Activated effector memory CD4-positive, alpha-beta T cell treated with anti-CD3 and anti-CD28 coated beads, Interleukin-2, amount 50 U/mL, for 16 hours (primary cell): ENCODE measurements at places on chromosomes 12 and 14.

GRCh38 chr12:56212361-56212760, 9.4 kb downstream of the RNF41 start:
- no peak for DNase-seq

DNA sequence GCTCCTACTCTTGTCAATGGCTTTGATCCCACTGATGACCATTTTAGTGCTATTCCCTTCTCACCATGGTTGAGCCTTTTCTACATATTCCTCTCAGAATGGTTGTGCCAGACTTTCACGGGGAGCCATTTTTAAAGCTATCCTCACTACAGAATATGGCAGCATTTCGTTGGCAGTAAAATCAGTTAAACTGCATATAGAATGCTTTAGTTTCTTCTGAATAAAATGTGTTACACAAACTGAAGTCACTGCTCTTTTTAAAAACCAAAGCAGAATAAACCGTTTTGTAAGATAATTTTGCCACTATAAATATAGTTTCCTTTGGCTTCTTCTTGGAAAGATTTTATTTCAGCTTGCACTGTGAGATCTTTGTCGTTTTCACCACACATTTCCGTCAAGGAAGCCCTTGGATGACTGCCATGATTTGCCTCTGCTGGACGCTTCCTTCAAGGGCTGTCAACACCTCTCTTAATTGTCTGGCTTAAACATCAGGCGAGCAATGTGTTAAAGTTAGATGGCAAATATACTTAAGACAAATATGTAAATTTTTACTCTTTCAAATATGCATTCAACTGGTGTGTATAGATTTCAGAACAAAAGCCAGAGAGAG, 624.2 kb downstream of the DIO2 start:
- no peak for DNase-seq

DNA sequence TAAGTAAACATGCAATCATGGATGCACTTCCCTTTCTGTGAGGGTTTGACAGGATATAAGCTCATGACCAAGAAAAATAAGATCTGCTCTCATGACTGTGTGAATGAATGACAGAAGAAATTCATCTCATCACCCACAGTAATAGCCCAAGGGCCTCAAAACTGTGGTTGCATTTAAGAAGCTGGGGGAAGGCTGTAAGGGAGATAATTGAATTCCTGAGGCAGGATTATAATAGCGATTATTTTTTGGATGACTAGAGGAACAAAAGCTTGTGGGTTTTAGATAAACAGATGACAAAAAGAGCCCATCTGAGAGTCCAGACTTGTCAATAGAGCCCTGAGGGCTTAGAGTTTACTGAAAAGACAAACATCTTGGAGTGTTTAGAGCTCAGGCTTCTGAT, 161.2 kb downstream of the NTF3 start:
- no peak for DNase-seq

DNA sequence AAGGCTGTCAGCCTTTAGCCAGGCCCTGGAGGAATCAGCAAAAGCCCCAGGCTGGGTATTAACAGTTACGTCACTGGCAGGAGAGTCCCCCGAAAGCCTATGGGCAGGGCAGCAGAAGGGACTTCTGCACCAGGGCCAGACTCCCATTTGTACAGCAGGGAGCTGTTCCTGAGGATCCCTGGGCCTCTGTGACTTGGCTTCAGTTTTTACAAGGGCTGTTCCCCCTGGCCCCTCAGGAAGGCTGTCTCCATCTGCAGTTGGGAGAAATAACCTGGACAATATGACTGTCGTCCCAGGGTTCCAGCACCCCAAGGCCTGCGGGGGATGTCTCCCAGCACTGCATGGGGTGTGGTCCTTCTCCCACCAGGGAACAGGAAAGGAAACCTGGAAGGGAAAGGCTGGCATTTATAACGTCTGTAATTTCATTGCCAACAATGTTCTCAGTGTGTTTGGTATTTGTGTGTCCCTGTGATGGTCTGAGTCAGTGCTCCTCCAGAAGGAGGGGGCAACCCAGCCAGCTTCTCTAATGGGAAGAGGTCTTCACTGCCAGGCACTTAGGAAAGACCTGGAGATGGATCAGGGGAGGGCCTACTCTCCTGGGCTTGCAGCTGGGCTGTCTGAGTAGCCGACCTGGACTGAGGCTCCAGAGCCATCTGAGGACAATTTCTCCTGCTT, 42.4 kb downstream of the ERH start:
- DNase-seq = no peak

GRCh38 chr14:72607386-72608130, 286.3 kb downstream of the DPF3 start:
- no peak for DNase-seq

DNA sequence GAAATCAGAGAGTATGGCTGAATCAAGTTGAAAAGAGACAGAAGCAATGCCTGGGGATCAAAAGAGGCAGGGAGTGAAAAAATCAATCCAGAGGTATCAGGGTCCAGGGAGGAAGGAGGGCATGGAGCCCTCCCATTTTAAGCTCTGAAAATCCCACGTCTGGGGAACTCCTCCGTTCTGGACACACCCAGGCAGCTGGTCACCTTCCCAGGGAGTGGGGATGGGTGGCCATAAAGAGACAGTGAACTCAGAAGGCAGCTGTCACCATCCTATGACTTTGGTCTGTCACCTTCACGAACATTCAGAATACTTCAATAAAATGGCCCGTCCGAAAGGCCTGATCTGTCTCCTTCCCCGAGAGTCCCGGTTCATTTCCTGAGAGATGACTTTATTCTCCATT, 71.6 kb downstream of the MAP1LC3B2 start:
- no peak for DNase-seq

- no peak for DNase-seq
These were observed 349.9 kb downstream of the C12orf50 start for GRCh38 chr12:87679251-87679650.

- DNase-seq = no peak
These were observed 163.8 kb upstream of the KITLG start for GRCh38 chr12:88743946-88744685.

DNA sequence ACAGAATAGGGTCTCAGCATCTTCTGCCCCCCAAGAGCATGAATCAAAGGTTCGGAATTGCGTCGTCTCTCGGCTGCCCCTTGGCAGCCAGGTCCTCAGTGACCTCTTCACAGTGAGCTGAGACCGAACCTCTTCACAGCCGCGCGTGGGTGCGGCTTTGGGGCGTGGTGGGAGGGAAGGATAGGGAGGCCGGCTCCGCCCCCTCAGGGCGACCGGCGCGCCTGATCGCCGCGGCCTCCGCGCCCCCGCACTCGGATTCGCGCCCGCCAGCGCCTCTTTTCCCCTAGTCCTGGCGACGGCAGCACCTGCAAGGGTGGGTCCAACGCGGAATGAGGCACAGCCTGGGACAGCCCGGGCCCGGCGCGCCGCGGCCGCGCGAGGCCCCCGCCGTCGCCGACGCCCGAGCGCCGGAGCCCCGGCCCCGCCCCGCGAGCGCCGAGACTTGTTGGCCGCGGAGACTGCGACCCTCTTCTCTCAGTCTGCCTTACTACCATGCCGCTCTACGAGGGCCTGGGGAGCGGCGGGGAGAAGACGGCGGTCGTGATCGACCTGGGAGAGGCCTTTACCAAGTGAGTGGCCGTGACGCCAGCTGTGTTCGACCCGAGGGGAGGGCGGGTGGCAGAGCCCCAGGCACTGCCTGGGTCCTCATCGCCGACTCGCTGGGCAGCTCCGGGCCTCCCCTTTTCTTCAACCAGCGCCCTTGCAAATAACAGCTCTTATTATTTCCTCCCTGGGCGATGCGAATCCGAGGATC, at the start of gene ACTR10:
ACTR10 (plus strand) TSS at position 424 of the 754 bp plus-strand sequence; CDS start at position 493, 69 bp downstream.
- peak; percentile 96 for DNase-seq

DNA sequence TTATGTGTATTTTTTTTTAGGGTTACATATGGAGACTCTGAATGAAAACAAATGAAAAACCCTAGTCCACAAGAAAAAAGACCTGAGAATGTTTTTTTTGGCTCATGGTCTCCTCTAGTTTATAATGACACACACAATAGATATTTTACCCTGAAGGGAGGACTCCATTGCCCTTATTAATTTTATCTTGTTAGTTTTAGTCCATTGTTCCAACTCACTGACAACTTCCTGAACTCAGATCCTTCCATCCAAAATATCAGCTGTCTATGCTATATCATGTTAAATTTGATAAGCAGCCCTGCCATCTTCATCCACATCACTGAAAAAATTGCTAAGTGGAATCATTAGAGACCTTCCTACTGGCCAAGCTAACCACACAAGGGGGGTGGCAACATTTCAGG, 232.1 kb downstream of the MON2 start:
- DNase-seq = no peak

- DNase-seq = no peak
These were observed 15.7 kb downstream of the SMCO2 start for GRCh38 chr12:27462151-27462694.

- peak; percentile 91 for DNase-seq
These were observed 311.9 kb downstream of the DUSP6 start for GRCh38 chr12:89040146-89040964.

GRCh38 chr14:79670811-79671210, 540.5 kb downstream of the DIO2 start:
- no peak for DNase-seq

DNA sequence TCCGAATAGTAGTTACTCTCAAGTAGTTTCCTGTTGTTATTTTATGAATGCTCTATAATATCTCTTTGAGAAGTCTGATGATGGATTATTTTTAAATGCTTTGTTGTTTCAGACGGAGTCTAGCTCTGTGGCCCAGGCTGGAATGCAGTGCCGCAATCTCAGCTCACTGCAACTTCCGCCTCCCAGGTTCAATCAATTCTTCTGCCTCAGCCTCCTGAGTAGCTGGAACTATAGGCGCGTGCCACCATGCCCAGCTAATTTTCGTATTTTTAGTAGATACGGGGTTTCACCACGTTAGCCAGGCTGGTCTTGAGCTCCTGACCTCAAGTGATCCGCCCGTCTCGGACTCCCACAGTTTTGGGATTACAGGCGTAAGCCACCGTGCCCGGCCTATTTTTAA, 1.4 kb upstream of the OS9 start:
- no peak for DNase-seq
